GOT3 (cell line): ENCODE measurements at places on chromosomes 2 and 18.

- no peak for DNase-seq
Measured at GRCh38 chr2:118670838-118671237, 176.6 kb downstream of the EN1 start.

GRCh38 chr2:100137866-100138570 lies 4.4 kb downstream of the AFF3 start:
- DNase-seq, result no peak

DNA sequence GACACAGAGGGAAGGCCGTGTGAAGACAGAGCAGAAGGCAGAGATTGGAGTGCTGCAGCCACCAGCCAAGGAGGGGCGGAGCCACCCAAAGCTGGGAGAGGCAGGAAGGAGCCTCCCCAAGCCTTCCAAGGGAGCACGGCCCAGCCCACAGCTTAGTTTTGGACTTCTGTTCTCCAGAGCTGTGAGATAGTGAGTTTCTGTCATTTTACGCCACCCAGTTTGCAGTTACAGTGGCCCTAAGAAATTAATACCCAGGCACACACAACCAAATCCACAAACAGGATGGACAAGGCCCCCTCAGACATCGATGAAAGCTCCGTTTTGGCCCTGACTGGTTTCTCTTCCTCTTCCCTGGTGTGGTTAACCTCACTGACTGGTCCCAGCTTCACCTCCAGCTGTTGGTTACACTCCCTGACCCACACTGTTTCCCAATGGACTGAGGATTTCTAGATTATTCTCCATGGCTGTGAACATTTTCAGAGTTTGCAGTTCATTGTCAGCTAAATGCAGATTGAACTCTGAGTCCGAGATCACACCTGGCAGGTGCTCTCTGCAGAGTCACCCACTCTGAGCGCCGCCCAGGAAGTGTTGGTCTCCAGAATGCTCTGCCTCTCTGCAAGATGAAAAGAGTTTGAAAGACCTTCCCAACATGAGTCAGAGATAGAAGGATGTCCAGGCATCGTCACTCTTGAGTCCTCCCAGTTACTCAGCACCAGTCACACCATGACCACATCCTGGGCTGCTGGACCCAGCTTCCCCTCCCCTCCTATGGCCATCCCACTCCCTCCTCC lies 100.2 kb downstream of the TWIST2 start:
- no peak for DNase-seq

- no peak for DNase-seq
Measured at GRCh38 chr2:182540252-182540651, 113.4 kb upstream of the PDE1A start.

- DNase-seq, result no peak
Measured at GRCh38 chr2:109343460-109343859, 214.5 kb downstream of the SH3RF3 start.

- DNase-seq, result no peak
Measured at GRCh38 chr2:215705771-215706361, 270.0 kb upstream of the FN1 start.

DNA sequence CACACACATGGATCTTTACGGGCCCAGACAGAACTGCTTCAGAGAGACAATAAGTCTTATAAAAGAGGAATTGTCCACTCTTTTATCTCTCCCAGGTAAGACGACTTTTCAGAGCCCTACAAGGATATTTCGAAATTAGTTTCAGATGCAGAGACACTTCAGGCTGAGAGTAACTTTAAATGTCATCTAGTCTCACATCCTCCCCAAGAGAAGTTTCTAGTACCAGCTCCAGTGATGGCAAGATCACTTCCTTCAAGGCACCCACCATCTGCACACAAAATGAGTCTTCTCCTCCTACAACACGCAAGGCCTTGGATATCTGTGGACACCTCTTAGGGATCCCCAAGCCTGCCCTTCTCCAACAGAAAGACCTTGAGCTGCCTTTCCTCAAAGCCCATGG lies 39.0 kb upstream of the KLHL29 start:
- no peak for DNase-seq

GRCh38 chr2:7692657-7693161 lies 775.5 kb downstream of the RNF144A start:
- peak; percentile 12 for DNase-seq

- DNase-seq, result no peak
Measured at GRCh38 chr2:37020212-37020886, 54.0 kb upstream of the STRN start.

GRCh38 chr2:145690183-145690778 lies 1170.4 kb upstream of the ZEB2 start:
- DNase-seq, result no peak

DNA sequence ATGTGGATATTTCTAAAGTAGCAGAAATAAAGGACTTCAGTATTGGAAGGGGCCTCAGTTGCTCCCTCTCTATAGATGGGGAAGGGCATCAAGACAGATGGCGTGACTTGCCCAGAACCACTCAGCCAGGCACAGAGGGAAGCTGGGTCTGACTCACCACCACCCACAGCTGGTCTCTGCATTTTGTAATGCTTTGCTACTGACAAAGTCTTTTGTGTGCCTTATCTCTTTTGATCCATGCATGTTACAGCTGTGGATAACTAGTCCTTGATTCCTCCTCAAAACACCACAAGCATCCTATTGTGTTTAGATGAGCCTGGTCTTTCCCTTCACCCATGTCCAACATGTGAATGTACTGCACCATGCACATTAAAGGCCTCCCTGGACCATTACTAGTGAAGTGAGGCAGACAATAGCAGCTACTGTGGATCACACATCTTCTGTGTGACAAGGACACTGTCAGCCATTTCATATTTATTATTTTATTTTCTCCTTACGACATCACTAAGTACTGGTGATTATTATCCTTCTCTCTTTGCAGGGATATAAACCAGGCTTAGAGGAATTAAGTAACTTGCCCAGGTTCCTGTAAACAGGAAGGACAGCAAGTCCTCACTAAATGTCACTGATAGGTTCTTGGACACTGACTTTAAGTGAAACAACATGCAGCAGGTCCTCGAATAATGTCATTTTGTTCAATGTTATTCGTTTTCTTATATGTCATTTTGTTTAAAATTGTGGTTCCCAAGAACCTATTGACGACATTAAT lies 29.6 kb upstream of the IL37 start:
- no peak for DNase-seq

GRCh38 chr2:98027538-98027937 lies 31.8 kb upstream of the TMEM131 start:
- DNase-seq, result no peak

GRCh38 chr2:234156326-234156725 lies 105.8 kb downstream of the SPP2 start:
- DNase-seq, result no peak

- DNase-seq, result no peak
Measured at GRCh38 chr2:151071382-151071781, 190.3 kb downstream of the RBM43 start.

DNA sequence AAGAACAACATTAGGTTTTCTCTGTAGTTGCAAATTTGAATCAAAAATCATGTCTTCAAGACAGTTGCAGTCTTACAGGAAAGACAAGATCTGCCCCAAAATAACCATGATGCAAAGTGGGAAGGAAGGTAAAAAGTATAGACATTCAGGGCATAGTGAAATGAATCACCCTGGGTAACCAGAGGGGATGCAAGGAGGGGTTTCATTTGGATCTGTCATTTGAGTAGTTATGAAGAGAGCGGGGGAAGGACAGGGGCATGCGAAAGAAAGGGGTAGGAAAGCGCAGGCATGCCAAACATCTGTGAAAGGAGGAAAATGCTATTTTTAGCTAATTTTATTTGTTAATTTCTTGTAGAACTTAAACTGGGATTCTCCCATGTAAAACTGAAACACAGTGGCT lies 219.1 kb upstream of the BOD1L2 start:
- no peak for DNase-seq

DNA sequence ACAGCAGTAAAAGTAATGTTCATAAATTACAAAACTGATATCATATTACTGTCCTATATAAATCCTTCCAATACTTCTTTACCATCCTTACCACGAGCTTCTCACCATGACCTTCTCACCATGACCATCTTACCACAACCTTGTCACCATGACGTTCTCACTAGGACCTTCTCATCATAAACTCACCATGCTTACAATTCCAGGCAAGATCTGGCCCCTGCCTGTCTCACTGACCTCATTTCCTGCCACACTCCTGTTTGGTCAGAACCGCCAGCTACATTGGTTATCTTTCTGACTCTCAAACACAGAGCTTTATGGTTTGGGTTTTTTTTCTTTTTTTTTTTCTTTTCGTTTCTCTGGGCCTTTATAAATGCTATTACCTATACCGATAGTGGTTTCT lies 827.6 kb downstream of the RNF144A start:
- no peak for DNase-seq

- DNase-seq, result no peak
Measured at GRCh38 chr18:50312296-50313030, 25.0 kb upstream of the CXXC1 start.

DNA sequence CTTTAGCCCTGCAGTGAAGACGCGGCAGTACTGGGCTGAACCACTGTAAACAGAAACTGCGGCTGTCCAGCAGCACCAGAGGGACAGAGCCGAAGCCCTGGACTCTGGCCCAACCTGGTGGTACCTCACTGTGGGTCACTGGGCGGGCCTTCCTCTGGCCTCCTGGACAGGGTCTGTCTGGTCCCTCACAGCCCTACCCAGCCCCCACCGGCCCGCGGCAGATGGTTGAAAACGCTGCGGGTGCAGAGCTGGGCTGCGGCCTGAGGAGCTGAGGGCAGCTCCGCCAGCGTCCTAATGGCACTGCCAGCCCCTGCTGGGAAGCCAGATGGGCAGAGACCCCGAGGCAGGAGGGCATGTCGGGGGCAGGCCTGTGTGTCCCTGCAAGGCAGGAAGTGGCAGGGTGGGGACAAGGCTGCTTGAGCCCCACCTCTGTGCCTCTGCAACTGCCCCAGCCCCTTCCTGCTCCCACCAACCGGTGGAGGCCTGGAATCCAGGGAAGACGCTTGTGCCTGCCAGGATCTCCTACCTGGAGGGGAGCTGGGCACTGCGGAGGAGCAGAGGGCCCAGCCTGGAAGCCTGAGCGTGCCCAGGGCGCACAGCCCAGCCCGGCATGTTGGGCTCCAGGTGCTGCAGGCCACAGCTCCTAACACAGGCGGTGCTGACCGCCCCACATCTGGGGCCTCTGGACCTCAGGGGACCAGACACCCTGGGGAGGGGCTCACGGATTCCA lies 36.3 kb downstream of the HS6ST1 start:
- no peak for DNase-seq

- no peak for DNase-seq
Measured at GRCh38 chr2:107584577-107584976, 242.1 kb upstream of the RGPD4 start.

GRCh38 chr18:75696391-75696790 lies 268.9 kb upstream of the SMIM21 start:
- no peak for DNase-seq

DNA sequence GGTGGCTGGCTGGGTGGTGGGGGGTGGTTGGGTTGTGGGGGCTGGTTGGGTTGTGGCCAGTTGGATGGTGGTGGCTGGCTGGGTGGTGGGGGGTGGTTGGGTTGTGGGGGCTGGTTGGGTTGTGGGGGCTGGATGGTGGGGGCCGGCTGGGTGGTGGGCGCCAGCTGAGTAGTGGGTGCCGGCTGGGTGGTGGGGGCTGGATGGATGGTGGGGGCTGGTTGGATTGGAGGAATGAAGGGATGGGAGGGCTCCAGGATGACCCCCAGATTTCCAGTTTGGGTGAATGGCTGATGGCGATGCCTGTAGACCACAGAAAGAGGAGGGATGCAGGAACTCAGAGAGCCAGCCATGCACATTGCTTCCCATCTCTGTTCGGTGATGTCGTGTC lies 26.8 kb upstream of the GPR17 start:
- no peak for DNase-seq

DNA sequence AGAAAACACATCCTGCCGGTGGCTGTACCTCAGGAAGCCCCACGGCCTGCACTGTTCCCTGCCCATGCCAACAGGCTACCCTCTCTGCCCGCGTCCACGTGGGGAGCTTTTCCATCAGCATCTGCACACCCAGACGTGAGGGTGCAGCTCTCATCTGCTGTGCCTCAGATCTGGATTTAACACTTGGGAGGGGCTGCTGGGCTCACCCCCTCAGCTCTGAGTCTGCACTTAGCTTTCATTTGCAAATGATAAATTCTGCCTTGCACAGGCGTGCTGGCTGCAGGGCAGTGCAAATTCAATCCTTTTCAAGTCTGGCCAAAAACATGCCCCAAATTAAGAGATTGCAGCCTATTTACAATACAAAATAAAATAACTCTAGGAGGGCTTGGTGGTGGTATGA lies 245.7 kb downstream of the TWIST2 start:
- DNase-seq, result no peak

- DNase-seq, result no peak
Measured at GRCh38 chr2:11344956-11345677, 681 bp upstream of the ROCK2 start.

- no peak for DNase-seq
Measured at GRCh38 chr2:236571145-236571544, 1.5 kb downstream of the ACKR3 start.

GRCh38 chr18:23240609-23240930 lies 105.3 kb downstream of the CABLES1 start:
- DNase-seq, result no peak

DNA sequence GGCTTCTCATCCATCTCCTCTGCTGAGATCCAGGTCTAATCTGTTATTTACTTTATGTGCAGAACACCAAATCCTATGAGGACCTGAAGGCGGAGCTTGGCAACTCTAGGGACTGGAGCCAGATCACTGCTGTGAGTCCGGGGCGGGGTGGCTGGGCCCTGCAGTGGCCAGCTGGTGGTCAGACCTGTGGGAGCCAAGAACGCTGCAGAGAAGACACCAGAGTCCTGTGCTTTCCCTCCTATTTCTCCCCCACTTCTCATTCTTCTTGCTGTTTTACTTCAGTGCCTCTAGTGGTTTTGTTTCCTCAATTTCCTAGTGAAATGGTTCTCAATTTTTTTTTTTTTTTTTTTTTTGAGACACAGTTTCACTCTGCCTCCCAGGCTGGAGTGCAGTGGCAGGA lies 19.7 kb downstream of the VIL1 start:
- no peak for DNase-seq

GRCh38 chr18:12334863-12335262 lies 26.8 kb downstream of the TUBB6 start:
- DNase-seq, result no peak

- no peak for DNase-seq
Measured at GRCh38 chr2:30259827-30260679, 28.7 kb downstream of the LBH start.

DNA sequence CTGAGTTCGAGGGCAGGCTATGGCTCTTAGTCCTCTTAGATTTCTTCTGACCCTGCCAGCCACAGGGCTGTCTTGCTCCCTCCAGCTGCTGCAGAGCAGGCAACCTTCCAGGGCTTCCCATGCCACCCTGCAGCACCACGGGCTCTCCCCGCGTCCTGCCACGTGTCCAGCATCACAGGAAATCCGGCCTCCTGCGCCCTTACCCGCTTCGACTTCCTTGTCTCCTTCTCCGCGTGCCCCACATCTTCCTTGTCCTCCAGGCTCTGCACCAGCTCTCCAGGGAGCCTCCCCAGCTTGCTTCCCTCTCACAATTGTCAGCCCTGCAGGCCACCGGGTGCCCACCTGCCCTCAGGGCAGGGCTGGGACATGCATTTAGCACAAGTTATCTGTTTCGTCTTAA lies 253.5 kb downstream of the DCDC2C start:
- DNase-seq, result no peak
